H1 (cell line): ENCODE measurements at places on chromosomes 7 and 10. TPM values are rescaled to one million over a fixed set of nuclear protein-coding genes. Genes with fewer than 3 reads are reported as not detected.

EXOSC1 gene
- polyA plus RNA-seq: 58.6 and 68.1 TPM in 2 replicates

ACTL6B gene
- 4.5 and 4.6 TPM in 2 replicates for polyA plus RNA-seq

MNX1 gene
- polyA plus RNA-seq: not detected in 2 replicates

FAS gene
- 3.7 and 6.7 TPM in 2 replicates for polyA plus RNA-seq

CTAGE4 gene
- 1.7 and 2.9 TPM in 2 replicates for polyA plus RNA-seq

IL2RA gene
- not detected in 2 replicates for polyA plus RNA-seq

VPS50 gene
- polyA plus RNA-seq: 1.9 and 3.7 TPM in 2 replicates

PITX3 gene
- polyA plus RNA-seq: 0.18 and 0.22 TPM in 2 replicates

FLNC gene
- 1.9 and 3.3 TPM in 2 replicates for polyA plus RNA-seq

CEP55 gene
- polyA plus RNA-seq: 3.5 and 7.0 TPM in 2 replicates

GDF2 gene
- not detected in 2 replicates for polyA plus RNA-seq

ZCWPW1 gene
- 0.51 and 0.75 TPM in 2 replicates for polyA plus RNA-seq

SLC26A3 gene
- polyA plus RNA-seq: not detected in 2 replicates

DCLRE1C gene
- polyA plus RNA-seq: 0.64 and 0.77 TPM in 2 replicates

VPS37D gene
- 5.0 and 6.9 TPM in 2 replicates for polyA plus RNA-seq

MRLN gene
- 0.21 TPM in 1 of 2 replicates, not detected in the other for polyA plus RNA-seq

ACADSB gene
- polyA plus RNA-seq: 3.3 and 5.6 TPM in 2 replicates

TWIST1 gene
- 0.29 and 0.75 TPM in 2 replicates for polyA plus RNA-seq

AKR1C8 gene
- not detected in 2 replicates for polyA plus RNA-seq

OR2A42 gene
- polyA plus RNA-seq: 0.09 TPM in 1 of 2 replicates, not detected in the other
